Stimulated activated CD8-positive, alpha-beta memory T cell treated with anti-CD3 and anti-CD28 coated beads, Interleukin-15, amount 100 ng/mL, for 4 hours (primary cell): ENCODE measurements at places on chromosomes 2 and 18.

DNA sequence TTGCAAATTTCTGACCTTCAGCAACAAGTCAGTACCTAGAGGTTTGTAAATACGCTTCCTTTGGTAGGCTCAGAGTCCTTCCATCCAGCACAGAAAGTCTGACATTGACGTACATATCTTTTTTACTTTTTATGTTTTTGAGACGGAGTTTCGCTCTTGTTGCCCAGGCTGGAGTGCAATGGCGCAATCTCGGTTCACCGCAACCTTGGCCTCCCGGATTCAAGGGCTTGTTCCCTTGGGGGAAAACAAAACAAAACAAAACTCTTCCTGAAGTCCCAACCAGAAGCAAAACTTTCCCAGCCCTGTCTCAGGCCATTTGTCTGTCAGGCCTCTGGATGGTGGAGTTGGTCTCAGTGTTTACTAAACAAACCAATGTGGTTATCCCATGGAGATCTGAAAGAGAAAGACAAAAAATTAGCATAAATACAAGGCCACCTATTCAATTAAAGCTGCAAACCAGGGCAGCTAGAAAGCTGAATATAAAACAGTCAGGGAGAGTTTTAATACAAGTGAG lies 29.6 kb upstream of the ATL2 start:
- DNase-seq, result no peak

DNA sequence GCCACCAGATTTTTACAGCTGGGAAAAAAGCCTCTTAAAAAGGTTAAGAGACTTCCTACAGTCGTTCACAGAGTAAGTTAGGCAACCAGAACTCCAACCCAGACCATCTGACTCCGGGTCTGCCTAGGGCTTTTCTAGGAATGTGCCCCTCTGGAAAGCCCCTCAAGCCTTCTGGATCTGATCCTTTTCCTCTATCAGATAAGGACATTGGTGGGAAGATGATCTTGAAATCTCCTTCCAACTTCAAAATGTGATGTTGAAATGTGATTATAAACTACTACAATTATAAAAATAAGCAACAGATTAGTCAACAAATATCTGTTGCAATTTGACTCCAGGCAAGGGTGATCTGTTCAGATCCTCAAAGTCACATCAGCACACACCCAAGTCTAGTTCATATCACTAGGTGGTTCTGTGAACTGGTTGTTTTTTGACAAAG lies 270.4 kb downstream of the ARHGAP15 start:
- no peak for DNase-seq

- peak; percentile 57 for DNase-seq
Measured at GRCh38 chr2:239544918-239545465, 144.2 kb upstream of the HDAC4 start.

DNA sequence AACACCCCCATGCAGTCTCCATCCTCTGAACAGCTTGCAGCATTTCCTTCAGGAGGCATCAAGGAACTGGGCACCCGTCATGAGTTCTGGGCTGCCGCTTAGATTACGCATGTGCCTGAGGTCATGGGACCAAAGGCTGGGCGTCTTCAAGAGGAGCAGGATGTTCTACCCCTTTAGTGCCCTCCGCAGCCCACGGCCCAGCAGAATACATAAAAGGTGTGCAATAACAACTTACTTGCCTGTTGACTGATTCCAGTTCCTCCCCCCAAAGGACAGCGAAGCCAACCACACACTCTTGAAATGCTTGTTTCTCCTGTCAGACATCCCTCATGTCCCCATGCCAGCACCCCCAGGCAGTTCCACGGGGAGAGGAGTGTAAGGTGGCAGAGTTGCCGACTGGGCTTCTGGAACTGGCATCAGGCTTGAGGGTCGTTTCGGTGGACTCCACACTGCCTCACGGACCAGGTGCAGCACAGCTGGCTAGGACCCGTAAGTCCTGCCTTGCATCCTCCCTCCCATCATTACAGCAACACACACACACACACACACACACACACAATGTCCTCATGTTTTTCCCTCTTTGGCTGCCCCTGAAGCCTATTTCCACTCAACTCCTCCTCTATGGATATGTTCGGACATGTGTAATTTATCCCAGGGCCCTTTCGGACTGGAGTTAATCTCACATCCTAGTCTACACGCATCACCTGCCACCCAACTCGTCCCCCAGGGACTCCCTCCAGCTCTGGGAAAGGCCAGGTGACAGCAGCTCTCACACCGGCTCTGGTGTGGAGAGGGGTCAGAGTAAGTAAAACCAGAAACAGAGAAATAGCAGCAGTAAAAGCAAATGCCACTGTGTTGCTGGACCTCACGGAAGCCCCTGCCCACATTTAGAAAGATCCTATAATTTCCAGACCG lies 200.7 kb downstream of the BCL11A start:
- DNase-seq, result no peak

DNA sequence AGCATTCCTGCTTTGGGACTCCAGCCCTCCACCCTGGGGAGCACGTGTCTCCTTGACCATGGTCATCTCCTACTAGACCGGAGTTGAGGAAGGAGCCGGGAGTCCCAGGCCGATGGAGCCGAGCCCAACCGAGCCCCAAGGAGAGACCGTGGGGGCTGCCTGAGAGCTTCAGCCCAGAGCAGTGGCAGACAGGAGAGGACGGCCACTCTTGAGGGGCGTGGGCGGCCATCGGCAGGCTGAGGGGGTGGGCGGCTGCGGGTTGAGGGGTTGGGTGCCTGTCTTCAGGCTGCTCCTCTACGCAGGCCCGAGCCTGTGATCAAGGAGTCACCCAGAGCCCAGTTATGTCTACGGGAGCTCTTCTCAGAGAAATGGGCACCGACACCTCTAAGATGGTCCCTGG lies 158.7 kb downstream of the PXDN start:
- no peak for DNase-seq

DNA sequence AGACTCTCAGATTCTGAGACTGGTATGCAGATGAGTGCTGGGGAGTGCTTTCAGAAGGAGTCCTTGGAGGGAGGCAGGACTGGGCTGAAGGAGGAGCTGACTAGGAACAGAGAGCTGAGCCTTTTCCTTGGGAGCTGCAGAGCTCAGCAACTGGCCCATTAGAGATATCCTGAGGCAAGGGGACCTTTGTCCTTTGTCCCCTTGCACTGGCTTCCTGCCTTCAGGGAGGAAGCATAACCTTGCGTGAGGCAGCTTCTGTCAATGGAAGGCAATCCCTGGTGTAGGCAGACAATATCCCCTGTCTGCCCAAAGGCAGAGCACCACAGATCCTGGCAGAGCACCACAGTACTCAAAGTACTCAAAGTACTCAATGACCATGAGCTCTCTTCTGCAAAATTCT lies 375.3 kb downstream of the HRH4 start:
- no peak for DNase-seq

GRCh38 chr18:76368976-76369375 lies 126.1 kb downstream of the ZNF516 start:
- DNase-seq, result no peak

GRCh38 chr18:76502551-76502950 lies 7.5 kb upstream of the ZNF516 start:
- no peak for DNase-seq

- no peak for DNase-seq
Measured at GRCh38 chr18:61770279-61770678, 122.5 kb downstream of the RNF152 start.

- no peak for DNase-seq
Measured at GRCh38 chr2:185658750-185659149, 79.9 kb upstream of the FSIP2 start.

DNA sequence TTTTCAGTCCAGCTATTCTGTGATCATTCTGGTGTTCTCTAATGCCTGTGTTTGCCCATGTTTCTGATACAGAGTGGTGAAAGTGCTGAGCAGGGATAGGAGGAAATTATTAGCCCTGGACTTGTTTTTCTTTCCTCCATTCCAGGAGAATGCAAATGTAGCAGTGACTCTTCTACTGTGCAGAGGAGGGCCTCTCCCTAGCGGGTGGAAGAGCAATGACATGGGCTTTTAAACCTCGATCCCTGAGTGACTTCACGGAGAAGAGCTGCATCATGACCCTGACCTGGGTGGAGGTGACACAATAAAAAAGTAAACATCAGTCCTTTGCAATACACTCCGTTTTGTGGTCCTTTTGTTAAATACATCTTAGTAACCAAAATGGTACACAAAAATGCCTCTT lies 68.0 kb upstream of the NETO1 start:
- DNase-seq, result no peak

- DNase-seq, result no peak
Measured at GRCh38 chr2:240919786-240920782, 13.9 kb downstream of the CROCC2 start.

- DNase-seq, result no peak
Measured at GRCh38 chr2:223095207-223095606, 43.2 kb downstream of the KCNE4 start.

GRCh38 chr18:48408727-48409590 lies at the start of gene ZBTB7C:
ZBTB7C (minus strand) TSS chr18:48409383.
- no peak for DNase-seq

DNA sequence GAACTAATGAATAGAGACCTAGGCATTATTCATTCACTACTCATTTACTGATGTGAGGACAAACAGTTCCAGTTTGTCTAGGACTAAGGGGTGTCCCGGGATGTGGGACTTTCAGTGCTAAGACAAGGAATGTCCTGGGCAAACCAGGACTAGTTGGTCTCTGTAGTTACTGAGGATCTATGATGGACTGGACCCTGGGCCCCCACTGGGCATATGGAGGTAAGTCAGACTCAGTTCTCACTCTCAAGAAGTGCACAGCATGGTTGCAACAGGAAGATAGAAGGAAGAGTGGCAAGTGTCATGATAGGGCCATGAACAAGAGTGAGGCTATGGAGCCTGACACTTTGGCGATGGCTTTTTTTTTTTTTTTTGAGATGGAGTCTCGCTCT lies 128.2 kb downstream of the MYCN start:
- no peak for DNase-seq

GRCh38 chr2:230982528-230982927 lies 13.4 kb upstream of the SPATA3 start:
- DNase-seq, result no peak

- DNase-seq, result no peak
Measured at GRCh38 chr18:55778788-55779690, 191.0 kb upstream of the TCF4 start.

DNA sequence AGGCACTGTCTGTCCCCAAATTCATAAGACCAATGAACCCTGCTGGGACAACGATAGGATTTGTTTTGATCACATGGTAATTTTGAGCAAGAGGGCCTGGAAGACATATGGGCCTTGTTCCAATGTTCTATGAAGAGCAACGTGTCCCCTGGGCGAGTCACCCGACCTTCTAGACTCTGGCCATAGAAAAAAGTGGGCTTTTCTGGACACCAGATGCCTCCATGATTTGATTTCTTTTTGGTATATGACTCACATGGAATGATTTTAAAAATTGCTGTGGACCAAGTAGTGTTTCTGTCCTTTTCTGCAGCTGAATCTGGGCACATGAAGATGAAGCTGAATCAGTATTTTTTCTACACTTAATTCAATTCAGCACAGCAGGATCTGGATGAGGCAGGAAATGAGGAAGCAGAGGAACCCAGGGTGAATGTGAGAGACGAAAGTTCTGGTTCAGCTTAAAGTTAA lies 104.9 kb downstream of the CDC42EP3 start:
- DNase-seq, result no peak

DNA sequence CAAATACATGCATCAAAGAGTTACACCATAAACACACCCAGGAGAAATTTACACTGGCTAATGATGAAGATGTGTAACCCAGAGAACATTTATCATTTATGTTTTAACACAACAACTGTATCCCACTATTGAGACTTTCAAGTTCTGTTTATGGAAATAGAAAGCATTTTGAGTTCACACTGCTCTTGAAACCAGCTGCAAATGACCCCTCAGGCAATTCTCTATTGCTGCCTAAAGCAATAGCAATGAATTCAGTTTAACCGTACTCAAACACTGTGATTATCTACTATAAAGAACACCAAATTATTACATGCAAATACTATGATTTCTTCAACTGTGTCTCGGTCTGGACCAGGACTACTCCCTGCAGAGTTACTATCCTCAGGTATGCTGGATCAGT lies 452.7 kb upstream of the NRXN1 start:
- DNase-seq, result no peak

DNA sequence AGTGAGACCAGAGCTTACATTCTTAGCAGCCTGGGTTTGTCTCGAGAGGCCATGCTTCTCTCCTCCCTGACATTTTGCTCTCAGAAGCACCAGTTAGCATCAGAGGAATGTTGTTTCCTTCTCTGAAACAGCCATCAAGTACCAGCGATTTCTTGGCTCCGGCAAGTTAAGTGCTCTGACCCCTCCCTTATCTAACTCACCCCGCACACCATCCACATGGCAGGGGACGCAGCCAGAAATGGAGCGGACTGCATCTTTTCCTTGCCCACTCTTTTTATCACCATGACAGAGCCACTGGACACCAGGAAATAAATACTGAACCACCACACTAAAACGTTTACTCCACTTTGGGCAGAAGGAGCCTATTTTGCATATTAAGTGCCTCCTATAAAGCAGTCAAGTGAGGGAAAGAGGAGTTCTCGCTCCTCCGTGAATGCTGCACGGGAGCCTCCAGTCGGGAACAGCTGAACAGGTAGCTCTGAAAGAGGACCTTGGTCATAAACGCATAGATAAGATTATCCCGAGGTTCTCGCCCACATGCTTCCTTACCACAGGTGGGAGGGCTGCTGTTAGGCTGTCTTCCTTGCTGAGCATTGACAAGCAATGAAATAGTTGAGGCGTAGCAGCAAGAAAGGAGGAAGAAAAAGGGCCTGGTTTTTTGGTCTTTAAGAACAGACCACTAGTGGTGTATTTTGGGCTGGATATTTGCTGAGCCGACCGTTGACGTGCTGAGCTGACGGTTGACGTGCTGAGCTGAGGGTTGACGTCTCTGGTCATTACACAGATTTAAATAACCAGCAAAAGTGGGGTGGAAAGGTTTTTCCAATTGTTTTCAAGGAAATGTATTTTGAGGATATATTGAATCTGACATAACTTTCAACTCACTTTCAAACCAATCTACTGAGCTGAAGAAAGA lies 71.4 kb upstream of the ITGB6 start:
- DNase-seq, result no peak

- DNase-seq, result no peak
Measured at GRCh38 chr2:221911890-221912289, 339.8 kb upstream of the EPHA4 start.

- no peak for DNase-seq
Measured at GRCh38 chr18:74990563-74991081, 218.3 kb downstream of the PTGR3 start.

- no peak for DNase-seq
Measured at GRCh38 chr2:25401307-25402026, 59.7 kb upstream of the DNMT3A start.
